ENCODE measurements at places on chromosomes 2 and 18. TPM values are rescaled to one million over a fixed set of nuclear protein-coding genes. Genes with fewer than 3 reads are reported as not detected.
A peak's percentile ranks its signal among the peaks of the same experiment; 100 is the strongest.

DNA sequence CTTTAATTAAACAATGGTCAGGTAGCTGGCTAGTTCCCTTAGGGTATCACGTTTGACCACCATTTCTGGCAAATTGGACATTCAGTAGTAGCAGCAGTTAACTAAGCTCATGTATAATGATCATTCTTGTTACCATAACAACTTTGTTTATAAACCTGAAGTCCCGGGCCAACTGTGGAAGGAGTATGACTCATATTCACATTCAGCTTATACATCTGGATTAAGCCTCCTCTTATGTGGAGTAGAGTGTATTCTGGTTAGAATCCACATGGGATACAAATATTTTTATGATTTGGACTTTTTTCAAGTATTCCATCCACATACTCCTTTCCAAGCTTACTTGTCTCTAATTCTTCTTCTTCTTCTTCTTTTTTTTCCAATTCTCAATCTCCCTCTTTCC lies 70.3 kb upstream of the ZSWIM2 start:
- DNase-seq: no peak

- DNase-seq: no peak
These were observed 72.9 kb downstream of the BABAM2 start for GRCh38 chr2:27963472-27963871.

- peak; percentile 48 for DNase-seq
These were observed 1.3 kb upstream of the DPYSL5 start for GRCh38 chr2:26846334-26847306.

DNA sequence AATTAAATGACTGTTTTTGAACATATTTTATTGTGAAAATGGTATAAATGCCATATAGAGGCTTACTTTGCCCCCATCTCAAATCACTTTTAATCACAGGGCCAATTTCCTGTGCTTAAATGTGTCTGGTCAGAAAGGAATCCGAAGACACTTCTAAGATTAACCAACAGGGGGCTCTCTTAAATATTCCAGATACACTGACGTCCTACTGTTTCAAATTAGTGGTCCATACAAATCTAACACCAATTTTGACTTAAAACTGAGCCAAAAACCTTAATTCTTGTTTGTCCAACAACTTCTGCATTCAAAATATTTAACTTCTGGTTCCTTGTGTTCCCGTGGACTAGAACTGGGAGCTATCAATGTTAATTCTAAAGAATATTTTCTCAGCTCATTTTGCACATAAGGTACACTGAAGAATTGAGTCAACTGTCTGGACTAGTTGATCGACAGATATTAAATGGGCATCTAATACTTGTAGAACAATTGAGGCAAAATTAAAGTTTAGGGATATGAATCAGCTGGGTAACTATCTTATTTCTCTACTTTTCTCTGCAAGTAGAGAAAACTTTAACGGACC lies 557.5 kb downstream of the ARHGAP15 start:
- no peak for DNase-seq

- no peak for DNase-seq
These were observed 527.2 kb upstream of the SOX11 start for GRCh38 chr2:5164776-5165525.

GRCh38 chr2:105294844-105295481 lies 34.6 kb downstream of the TGFBRAP1 start:
- DNase-seq: peak; percentile 36

GRCh38 chr18:48589797-48590519 lies 51.1 kb downstream of the CTIF start:
- no peak for DNase-seq

DNA sequence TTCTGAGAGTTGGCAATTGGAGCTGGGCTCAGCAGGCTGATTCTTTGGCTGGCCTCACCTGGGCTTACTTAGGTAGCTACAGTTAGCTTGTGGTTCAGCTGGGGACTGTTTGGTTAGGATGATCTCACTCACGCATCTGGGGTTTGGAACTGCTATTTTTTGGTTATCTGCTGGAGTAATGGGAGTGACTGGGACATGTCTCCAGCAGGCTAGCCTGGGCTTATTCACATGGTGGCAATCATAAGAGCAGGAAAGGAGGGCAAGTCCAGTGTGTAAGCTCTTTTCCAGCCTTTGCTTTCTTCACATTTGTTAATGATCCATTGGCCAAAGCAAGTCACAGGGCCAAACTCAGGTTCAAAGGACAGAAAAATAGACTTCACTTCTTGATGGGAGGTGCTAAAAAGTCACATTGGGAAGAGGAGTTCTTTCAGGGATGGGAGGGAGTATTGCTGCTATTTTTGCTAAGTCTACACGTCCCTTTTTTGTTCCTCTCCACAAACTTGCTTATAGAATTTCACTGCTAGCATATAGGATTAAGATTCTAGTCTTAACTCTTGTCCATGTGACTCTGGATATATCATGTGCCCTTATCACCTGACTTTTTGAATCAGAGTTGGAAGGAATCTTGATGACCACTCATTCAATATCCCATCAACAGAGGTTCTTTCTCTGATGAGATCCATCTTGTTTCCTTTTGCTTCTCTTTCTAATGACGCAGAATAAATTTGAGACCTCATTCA lies 174.0 kb downstream of the ZFP36L2 start:
- no peak for DNase-seq

GRCh38 chr2:101153787-101154186 lies 2.6 kb upstream of the TBC1D8 start:
- no peak for DNase-seq

- no peak for DNase-seq
These were observed 485.1 kb upstream of the SETBP1 start for GRCh38 chr18:44195394-44196140.

DNA sequence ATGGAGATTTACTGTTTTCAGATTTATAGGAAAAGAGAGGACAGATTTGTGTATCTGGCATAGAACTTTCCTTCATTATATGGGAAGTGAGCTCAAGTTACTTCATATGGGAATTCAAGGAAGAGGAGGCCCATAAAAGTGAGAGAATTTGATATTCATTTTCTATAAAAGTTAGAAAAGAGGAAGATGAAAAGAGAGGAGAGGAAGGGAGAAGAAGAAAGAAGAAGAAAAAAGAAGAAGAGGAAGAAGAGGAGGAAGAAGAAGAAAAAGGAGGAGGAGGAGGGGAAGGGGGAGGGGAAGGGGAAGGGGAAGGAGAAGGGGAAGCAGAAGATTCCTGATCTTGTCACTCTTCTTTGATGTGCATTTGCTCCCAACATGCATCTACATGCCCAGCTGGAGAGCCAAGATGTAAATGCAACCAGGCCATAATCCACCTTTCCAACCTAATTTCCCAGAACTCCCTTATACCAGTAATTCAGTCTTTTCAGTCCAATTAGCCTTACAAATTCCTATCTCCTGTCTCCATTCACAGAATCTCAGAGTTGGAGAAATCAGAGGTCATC lies 15.7 kb upstream of the NMI start:
- no peak for DNase-seq

DNA sequence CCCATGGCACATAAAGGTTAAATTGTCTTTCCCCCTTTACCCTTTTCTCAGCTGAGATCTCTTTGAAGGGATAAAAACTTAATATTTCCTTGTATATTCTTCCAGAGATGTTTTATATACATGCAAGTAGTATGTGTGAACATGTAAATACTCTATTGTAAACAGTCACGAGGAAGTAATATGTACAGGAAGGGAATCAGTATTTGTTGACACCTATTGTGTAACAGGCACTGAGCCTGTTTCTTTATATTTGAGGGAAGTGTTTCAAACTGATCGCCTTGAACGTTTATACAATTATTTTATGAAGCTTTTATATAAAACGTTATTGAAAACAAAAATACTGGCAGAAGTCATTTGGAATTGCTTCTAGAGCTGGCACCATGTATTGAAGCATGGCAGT lies 13.2 kb downstream of the RALBP1 start:
- no peak for DNase-seq

DNA sequence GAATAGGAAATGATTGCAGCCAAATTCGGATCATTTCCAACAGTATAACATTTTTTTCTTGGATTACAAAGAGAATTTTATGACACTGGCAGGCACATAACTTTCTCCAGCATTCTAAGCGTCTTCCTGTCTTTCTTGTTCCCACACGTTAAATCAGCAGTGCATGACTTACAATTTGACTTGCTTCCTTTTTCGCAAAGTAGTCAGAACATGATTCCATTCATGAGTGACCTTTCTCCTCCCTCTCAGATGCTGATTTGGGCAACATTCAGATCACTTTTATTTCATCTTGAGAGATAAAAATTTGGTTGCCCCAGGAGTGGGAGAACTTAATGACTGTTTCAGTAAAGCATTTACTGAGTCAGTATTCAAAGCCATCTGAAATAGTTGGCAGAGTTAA lies 858.7 kb upstream of the ACVR2A start:
- DNase-seq: no peak

- DNase-seq: no peak
These were observed 161.4 kb upstream of the SP5 start for GRCh38 chr2:170553748-170554147.

The HOXD10 gene
- total RNA-seq: 1.9 TPM

The CASP10 gene
- 52.3 TPM for total RNA-seq

The MATN3 gene
- 0.13 TPM for total RNA-seq

The INHA gene
- not detected for total RNA-seq

The TRIM43 gene
- not detected for total RNA-seq

The TMEM150A gene
- 7.2 TPM for total RNA-seq
